Heart right ventricle (tissue), 16 donors: ENCODE measurements at places on chromosomes 4 and X.

GRCh38 chrX:133985164-133985966, at the start of gene GPC3:
Gene GPC3 (minus strand): TSS chrX:133985594.
- peak; percentile 16 for DNase-seq

- no peak for DNase-seq
These were observed 48.6 kb downstream of the DCLK2 start for GRCh38 chr4:150126864-150127203.

GRCh38 chrX:150544835-150545770, 23.3 kb upstream of the MTM1 start:
- DNase-seq = no peak

GRCh38 chr4:130306566-130306965, 1210.6 kb downstream of the C4orf33 start:
- no peak for DNase-seq
